CD8-positive, alpha-beta memory T cell (primary cell): ENCODE measurements at places on chromosomes 16 and 17. TPM values are rescaled to one million over a fixed set of nuclear protein-coding genes. Genes with fewer than 3 reads are reported as not detected.

PRR35 gene
- not detected for total RNA-seq

RAMP2 gene
- total RNA-seq, result not detected

DNA sequence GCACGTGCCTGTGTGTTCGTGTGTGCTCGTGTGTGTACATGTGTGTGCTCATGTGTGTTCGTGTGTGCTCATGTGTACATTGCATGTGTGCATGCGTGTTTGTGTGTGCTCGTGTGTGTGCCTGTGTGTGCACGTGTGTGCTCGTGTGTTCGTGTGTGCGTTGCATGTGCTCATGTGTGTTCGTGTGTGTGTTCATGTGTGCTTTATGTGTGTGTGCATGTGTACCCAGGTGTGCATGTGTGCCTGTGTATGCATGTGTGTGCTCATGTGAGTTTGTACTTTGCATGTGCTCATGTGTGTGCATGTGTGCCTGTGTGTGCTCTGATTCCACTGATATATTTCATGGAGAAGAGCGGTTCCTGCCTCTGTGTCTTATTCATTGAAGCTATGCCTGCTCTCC is 265.5 kb downstream of the FOXL1 start:
- DNase-seq, result no peak

DNA sequence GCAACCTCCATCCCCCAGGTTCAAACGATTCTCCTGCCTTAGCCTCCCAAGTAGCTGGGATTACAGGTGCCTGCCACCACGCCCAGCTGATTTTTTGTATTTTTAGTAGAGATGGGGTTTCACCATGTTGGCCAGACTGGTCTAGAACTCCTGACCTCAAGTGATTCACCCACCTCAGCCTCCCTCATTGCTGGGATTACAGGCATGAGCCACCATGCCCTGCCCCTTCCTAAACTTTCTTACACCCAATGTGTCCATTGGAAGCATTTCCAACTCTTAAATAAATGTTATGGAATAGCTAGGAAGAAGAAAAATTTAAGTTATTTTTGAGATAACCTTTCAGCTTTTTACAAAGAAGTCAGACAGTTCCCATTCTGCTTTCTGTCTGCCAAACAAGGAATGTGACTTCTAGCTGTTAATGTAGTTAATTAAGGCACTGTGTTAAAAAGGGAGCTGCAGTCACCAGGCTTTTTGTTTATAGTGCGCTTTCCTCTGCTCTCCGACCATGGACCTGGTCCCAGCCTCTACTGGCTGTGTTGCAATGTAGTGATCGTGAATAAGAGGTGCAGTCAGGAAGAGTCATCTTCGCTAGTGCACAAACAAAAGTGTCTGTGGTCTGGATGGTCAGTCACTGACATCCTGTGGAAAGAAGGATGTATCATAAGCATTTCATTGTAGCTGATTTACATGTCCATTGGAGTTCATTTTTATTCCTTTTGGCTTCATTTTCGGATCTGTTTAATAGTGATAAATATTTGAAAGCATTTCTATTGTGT is 39.7 kb downstream of the USP10 start:
- no peak for DNase-seq

DNA sequence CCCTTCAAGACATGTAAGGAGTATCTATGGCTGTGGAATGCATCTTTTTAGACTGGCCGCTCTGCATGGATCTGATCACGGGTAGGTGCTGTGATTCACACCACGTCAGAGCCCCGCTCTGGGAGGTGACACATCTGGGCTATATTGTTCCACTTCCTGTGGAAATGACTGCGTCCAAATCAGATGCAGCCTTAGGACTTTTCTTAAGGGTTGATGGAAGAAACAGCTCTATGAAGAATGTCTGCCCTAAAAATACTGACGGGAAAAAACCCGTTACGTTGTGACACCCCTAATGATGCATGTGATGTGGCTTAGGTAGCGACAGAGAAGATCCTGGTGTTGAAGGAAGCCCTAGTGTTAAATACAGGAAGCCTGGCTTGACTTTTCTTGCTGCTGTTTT is 12.2 kb downstream of the BANP start:
- DNase-seq, result peak; percentile 44

DNA sequence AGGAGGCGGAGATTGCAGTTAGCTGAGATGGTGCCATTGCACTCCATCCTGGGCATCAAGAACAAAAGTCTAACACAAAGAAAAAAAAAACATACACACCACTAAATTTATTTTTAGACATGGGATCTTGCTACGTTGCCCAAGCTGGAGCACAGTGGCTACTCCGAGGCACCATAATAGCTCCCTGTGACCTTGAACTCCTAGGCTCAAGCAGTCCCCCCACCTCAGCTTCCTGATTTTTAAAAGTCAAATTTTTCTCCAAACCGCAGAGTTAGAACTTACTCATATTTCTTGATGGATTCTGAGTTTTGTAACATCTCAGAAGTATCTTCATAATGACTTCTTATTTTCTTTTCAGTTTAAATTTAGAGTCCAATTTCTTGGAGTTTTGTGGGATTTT is 3.4 kb downstream of the CMTM4 start:
- no peak for DNase-seq

- DNase-seq, result no peak
Observed at GRCh38 chr17:40514013-40514875, 12.8 kb upstream of the TNS4 start.

DNA sequence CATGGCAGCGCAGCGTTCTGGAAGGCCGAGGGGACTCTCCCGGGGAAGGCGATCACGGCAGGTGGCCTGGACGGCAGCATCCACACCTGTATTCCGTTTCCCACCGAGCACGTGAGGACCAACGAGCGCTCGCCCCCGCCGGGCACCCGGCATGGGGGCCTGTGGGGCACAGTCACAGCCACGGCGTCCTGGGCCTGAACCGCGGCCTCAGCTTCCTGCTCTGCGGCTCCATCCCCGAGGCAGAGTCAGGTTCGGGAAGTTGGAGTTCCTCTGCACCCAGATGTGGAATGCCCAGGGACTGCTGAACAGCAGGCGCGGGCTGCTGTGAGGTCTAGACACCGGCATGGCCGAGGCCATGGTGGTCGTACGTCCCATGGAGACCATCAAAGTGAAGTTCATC is 1713.9 kb downstream of the TP53TG3F start:
- DNase-seq, result no peak

GRCh38 chr16:81478876-81479511 is 34.4 kb downstream of the CMIP start:
- no peak for DNase-seq

DNA sequence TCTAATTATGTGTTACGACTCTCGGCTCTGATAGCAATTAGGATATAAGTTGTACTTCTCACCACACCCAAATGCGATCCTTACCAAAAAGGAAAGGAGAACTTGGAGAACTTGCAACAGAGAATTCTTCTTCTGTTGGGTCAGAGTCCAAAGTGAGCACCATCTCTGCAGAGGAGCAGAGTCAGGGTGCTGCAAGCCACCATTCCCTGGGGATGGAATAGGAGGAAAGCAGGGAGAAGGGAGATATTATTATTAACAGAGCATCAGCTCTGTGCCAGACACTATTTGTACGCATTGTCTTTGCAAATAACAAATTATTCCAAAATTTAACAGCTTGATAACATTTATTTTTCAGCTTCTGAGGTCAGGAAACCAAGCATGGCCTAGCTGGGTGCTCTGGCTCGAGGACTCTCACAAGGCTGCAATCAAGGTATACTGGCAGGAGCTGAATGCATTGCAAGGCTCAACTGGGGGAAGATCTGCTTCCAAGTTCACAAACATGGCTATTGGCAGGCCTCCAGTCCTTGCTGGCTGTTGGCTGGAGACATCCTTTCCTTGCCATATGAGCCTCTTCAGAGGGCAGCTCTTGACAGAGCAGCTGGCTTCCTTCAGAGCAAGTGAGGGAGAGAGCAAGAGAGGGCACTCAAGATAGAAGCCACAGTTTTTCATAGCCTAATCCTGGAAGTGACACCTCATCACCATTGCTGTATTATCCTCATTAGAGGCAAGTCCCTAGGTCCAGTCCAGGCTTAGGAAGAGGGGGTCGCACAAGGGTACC is 296.2 kb upstream of the CDH5 start:
- DNase-seq, result no peak

DNA sequence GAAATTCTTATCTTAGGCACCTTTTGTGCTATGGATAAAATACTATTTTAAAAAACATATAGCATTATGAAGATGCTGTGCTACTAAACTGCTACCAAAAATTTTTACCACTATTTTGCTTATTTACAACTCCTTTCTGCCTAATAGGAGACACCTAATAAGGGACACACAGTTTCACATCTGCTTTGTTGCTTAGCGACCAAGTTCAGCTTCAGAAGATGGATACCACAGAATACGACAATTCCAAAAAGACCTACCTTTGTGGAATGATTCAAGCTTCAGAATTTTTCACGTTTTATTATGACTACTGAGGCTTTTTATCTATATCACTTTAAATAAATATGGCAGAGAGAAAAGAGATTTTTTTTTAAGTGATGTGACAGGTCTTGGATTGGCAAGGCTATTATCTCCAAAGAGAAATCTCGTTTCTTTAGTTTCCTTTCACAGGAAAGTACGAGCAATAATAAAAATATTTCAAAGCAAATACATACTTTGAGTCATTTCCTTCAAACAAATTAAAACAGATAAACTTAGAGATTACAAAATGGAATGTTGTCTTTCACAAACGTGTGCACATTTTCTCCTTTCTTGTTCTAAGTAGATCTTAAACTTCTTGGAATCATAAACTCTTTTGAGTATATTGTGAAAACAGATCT is 35.4 kb downstream of the SPAG9 start:
- no peak for DNase-seq

DNA sequence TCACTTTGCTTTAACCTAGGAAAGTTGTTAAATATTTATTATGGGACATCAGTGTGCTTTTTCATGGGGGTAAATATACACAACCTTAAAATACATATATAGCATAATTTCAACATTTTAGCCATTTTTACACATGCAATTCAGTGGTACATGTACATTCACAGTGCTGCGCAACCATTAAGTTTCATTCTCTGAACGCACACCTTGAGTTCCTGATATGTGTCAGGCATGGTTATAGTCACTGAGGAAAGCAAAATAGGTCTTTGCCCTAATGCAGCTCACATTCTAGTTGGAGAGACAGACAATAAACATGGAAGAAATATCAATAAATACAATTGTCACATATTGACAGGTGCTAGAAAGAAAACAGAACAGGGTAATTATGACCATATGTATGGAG is 12.8 kb upstream of the CNEP1R1 start:
- DNase-seq, result no peak

DNA sequence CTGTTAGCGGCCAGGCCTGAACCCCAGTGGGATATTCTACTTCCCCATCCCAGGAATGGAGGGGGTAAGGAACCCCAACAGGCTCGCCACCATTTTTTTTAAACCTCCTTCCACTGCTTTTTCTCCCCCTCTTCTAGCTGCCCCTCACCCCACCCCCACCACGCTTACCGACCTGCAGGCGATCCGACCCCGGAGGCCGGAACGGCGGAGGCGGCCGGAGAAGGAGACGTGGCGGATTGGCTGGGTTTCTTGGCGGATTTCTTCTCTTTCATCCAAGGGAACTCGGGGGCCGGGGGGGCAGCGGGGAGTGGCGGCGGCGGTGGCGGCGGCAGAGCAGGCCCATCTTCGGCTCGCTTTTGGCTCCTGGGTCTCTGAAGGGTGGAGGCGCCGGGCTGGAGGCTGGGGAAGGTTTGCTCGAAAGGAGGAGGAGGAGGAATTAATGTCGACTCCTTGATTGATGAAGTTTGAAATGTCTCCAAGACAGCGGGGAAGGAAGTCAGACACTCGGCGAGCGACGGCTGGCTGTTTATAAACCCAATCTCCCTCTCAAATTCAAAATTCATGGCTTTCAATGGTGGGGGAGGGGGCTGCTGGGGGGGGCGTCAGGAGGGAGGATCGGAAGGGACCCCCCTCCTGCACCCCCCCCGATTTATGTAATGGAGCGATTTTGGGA is 424 bp downstream of the HOXB2 start:
- DNase-seq, result peak; percentile 49

DNA sequence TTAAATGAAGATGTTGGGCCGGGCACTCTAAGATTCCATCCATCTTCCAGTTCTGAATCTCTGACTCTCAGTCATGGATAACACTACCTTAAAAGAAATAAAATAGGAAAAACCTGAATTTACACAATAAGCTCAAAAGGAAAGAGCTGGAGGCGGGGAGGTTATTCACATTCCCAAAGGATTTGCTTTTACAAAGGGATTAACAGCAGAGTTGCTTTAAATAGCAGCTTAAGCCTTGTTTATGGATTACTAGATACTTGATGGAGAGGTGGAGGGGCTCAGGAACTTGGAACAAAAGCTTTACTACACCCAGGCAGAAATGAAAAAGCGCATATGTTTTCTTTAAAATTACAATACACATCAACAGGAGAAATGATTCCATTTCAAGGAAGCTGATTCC is 84.5 kb downstream of the XYLT1 start:
- DNase-seq, result no peak

DNA sequence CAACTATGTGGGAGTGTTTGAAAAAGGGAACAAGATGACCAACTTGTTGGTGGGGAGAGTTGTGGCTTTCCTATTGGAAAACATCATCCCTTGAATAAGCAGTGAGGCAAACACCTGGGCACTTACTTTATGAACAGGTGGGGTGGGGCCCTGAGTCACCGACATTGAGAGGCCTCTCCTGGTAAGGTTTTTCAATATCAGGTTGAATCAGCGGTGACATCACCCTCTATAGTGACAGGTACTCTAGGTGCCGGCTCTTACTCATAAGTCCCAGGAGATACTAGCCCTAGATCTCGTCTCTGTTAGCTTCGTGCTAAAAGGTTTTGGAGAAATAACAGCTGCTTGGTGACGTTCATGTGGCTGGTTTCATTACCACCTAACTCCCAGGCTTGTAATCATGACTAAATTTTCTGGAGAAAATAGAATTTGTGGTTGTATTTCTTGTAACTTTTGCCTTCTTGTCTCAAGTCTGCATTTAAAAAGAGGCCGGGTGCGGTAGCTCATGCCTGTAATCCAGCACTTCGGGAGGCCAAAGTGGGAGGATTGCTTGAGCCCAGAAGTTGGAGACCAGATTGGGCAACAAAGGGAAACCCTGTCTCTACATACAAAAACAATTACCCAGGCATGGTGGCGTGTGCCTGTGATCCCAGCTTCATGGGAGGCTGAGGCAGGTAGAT is 19.3 kb downstream of the CDH1 start:
- DNase-seq, result no peak

- no peak for DNase-seq
Observed at GRCh38 chr16:30348929-30349328, 6.2 kb downstream of the CD2BP2 start.

DNA sequence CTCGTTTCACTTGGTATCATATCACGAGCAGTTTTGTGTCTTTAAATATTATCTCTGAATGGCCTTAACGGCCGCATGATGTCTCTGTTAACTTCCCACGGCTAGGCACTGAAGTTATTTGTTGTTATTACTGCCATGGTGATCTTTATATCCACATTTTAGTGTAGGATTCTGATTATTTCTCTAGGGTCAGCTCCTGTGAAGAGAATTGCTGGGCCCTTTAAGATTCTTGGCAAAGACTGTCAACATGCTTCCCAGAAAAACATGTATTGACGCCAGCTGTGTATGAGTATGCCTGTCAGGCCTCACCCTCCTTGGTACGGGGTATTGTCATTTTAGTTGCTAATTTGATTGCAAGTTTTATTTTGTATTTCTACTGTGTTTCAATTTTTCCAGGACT is 263.5 kb downstream of the SNX29 start:
- DNase-seq, result no peak

- no peak for DNase-seq
Observed at GRCh38 chr17:81416612-81417011, 21.4 kb downstream of the BAHCC1 start.

- DNase-seq, result no peak
Observed at GRCh38 chr16:53998966-53999522, 287.5 kb downstream of the IRX3 start.
